Neural crest cell (in vitro differentiated cells): ENCODE measurements at places on chromosomes 5 and 9.

DNA sequence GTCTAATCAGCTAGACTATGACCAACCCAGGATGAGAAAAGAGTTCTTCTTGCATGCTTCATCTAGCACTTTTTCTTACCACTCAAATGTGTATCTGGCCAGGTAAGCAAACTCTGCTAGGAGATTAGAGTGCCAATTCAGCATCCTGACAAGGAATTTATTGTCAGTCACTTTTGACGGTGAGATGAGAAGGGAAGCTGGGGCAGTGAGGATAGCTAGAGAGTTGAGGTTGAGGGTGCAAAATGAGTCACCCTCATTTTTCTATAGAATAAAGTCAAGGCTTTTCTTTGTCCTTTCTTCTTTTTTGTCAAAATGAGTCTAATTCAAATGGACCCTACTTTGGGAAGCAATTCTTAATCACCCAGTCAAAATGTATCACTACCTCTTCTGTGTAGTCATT lies 74.6 kb upstream of the PLPP1 start:
- H3K4me1 ChIP-seq = peaks cover 5% of the 10 kb centered on the region
- H3K27me3 ChIP-seq = no peaks in the 10 kb centered on the region
- no peaks in the 10 kb centered on the region for H3K36me3 ChIP-seq
- no peak overlapping the region for H3K27ac ChIP-seq
- DNase-seq = no peak

DNA sequence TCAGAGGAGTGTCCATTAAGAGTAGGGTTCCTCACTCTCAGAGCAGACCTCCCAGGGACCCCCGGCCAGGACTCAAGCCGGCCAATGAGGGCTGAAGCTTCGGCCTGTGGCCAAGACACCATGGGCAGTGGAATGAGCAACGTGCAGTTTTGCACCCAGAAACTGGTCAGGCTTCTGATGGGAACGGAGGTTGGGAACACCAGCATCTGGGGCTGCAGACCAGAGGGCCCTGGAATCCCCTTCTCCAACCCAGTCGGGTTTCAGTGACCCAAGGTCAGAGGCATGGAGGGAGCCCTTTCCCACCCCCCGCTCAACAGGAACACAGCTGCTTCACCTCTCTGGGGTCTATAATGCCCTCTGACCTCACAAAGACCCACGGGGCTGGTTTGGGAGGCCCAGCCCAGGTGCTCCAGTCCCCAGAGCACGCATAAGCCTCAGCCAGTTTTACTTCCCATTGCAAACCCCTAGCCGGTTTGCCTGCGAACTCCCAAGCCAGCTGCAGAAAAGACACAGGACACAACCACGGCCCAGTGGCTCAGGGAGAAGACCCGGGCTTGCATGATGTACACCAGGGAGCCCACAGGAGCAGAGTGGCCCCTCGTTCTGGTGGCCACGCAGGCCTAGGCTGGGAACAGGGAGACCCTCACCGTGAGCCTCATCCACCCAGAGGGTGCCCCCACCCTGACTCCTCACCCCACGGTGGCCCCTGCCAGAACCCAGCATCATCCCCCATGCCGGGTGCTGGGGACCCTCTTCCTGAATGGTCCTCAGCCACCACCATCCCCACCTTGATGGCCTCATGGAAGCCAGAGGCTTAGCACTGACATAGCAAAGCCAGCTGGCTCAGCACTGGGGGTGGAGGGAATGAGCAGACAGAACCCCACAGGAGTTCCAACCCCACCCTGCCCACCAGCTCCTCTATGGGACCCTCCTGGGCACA lies 30.6 kb downstream of the VAV2 start:
- no peak for DNase-seq
- H3K36me3 ChIP-seq = peaks cover 14% of the 10 kb centered on the region

GRCh38 chr5:131277875-131278740 lies 14.3 kb downstream of the CDC42SE2 start:
- H3K27me3 ChIP-seq = no peaks in the 10 kb centered on the region
- no peak for DNase-seq
- no peaks in the 10 kb centered on the region for H3K36me3 ChIP-seq
- H3K27ac ChIP-seq = peak overlapping the region; percentile 54

DNA sequence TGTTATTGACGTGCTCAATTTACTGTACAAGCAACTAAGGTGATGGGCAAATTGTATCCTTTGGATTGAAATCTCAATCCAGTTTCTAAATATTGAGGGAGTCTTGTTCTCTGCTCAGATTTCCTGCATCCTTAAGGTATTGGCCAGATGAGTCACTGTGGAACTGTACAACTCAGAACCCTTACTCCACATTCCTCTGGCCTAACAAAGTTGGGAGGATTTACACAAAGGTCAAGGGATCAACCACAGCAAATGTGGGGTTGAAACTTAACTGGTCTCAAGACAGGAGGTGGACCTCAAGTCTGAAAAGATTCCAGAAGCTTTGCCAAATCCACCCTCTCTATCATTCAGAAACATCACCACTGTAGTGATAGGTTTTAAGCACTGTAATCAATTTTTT lies 81.5 kb upstream of the AGXT2 start:
- H3K27me3 ChIP-seq = no peaks in the 10 kb centered on the region
- no peak overlapping the region for H3K4me3 ChIP-seq
- H3K36me3 ChIP-seq = no peaks in the 10 kb centered on the region
- H3K27ac ChIP-seq = no peak overlapping the region
- no peaks in the 10 kb centered on the region for H3K4me1 ChIP-seq
- no peak for DNase-seq

- H3K4me1 ChIP-seq = peaks cover 24% of the 10 kb centered on the region
- DNase-seq = no peak
- H3K27ac ChIP-seq = no peak overlapping the region
- no peak overlapping the region for H3K4me3 ChIP-seq
- no peaks in the 10 kb centered on the region for H3K27me3 ChIP-seq
Observed at GRCh38 chr9:69943148-69943806, 100.4 kb upstream of the MAMDC2 start.

- no peak for DNase-seq
- H3K27ac ChIP-seq = no peak overlapping the region
- H3K4me3 ChIP-seq = no peak overlapping the region
- H3K36me3 ChIP-seq = peaks cover 6% of the 10 kb centered on the region
- H3K4me1 ChIP-seq = peaks cover 27% of the 10 kb centered on the region
Observed at GRCh38 chr5:173229966-173230689, 4.9 kb downstream of the NKX2-5 start.

DNA sequence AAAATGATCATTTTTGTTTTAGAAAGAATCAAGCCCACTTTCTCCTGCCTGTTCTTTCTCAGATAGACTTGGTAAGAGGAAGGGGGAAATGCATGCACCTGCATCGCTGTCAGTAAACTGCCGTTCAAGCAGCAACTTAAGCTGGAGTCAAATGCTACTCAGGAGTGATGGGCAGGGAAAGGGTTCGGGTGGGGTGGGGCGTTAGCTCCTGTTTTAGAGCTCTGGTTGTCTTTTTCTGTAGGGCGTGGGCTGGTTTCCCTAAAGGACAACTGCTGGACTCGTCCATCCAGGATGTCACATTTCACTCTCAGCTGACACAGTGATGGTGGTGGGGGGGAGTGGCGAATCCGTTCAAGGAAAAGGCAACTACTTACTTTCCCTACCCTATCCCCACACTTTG lies 75.0 kb downstream of the NDFIP1 start:
- H3K4me1 ChIP-seq = peaks cover 18% of the 10 kb centered on the region
- H3K36me3 ChIP-seq = no peaks in the 10 kb centered on the region
- DNase-seq = no peak
- H3K27ac ChIP-seq = no peak overlapping the region

GRCh38 chr5:93358176-93358575 lies 222.8 kb downstream of the NR2F1-AS1 start:
- H3K27ac ChIP-seq = no peak overlapping the region
- DNase-seq = no peak
- H3K27me3 ChIP-seq = no peaks in the 10 kb centered on the region
- H3K4me1 ChIP-seq = peaks cover 4% of the 10 kb centered on the region
- no peak overlapping the region for H3K4me3 ChIP-seq

GRCh38 chr9:89178830-89179539 lies 367 bp upstream of the SHC3 start:
- DNase-seq = no peak
- peak overlapping the region; percentile 88 for H3K4me3 ChIP-seq
- no peaks in the 10 kb centered on the region for H3K27me3 ChIP-seq
- peaks cover 66% of the 10 kb centered on the region for H3K4me1 ChIP-seq
- H3K36me3 ChIP-seq = no peaks in the 10 kb centered on the region
- H3K27ac ChIP-seq = peak overlapping the region; percentile 97

DNA sequence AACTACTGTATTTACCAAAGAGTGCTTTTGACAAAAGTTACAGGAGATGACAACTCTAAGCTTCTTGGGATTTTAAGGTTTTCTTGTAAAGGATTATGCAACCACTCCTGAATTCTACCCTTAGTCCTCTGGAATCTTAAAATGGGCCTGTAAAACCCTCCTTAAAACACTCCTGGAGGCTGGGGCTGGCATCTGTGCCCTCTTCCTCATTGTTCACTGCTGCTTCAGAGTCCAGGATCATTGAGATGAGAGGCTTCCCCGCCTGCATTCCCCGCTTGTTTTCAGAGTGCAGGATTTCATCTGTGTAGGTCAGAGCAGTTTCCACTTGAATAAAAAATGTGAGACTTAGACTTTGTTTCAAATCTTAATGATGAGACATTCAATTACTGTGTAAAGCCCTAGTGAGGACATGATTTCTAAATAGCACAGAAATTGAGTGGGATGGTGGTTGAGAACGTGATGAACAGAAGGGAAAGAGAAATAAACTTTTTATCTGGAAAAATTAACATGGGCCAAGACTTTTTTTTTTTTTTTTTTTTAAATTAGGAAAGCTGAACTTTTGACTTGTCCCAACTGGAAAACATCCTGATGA lies 40.4 kb downstream of the PCSK5 start:
- DNase-seq = no peak
- no peak overlapping the region for H3K27ac ChIP-seq
- H3K4me3 ChIP-seq = no peak overlapping the region
- H3K4me1 ChIP-seq = peaks cover 20% of the 10 kb centered on the region

GRCh38 chr5:161847941-161848391 lies at the start of gene GABRA1:
GABRA1 (plus strand) TSS chr5:161848120; CDS start chr5:161850811, 2,691 bp downstream.
- peak within 1 kb of the TSS; percentile 73 for H3K4me3 ChIP-seq
- H3K27ac ChIP-seq = no peak within 1 kb of the TSS
- peaks cover 88% of the 10 kb centered on the region for H3K27me3 ChIP-seq
- DNase-seq = peak; percentile 32
- no peaks in the 10 kb centered on the region for H3K36me3 ChIP-seq

DNA sequence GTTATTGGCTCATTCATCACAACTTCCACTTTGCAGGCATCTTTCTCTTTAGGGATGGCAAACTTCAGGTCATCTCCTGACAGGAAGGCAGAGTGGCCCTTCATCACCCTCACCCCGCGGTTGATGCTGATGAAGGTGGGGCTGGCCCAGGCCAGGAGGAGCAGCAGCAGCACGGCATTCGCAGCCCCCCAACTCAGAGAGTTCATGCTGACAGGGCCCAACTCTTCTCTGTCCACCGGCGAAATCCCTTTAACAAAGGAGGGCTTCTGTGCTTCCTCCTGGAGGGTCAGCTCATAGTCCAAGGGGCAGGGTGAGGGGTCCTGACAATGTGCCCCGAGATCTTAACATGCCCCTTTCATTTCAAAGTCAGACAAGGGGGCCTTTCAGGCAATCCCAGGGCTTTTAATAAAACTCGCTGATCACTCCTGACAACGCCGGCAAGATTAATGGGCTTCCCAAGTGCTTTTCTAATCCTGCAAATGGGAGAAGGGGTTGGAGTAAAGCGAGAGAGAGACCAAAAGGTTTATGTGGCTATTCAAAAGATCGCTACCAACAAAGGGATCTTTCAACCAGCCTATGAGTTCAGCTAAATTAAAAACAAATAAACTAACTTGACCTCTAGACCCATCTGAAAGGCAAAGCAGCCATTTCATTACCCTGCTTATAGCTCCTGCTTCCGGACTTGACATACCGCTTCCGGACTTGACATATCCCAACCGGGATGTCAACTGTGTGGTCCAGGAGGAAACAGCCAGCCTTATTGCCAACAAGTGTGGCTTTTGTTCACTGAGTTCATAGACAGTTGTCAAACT lies 41.2 kb downstream of the FREM1 start:
- H3K4me3 ChIP-seq = peak overlapping the region; percentile 95
- H3K27me3 ChIP-seq = no peaks in the 10 kb centered on the region
- peak overlapping the region; percentile 99 for H3K27ac ChIP-seq
- peaks cover 63% of the 10 kb centered on the region for H3K4me1 ChIP-seq

DNA sequence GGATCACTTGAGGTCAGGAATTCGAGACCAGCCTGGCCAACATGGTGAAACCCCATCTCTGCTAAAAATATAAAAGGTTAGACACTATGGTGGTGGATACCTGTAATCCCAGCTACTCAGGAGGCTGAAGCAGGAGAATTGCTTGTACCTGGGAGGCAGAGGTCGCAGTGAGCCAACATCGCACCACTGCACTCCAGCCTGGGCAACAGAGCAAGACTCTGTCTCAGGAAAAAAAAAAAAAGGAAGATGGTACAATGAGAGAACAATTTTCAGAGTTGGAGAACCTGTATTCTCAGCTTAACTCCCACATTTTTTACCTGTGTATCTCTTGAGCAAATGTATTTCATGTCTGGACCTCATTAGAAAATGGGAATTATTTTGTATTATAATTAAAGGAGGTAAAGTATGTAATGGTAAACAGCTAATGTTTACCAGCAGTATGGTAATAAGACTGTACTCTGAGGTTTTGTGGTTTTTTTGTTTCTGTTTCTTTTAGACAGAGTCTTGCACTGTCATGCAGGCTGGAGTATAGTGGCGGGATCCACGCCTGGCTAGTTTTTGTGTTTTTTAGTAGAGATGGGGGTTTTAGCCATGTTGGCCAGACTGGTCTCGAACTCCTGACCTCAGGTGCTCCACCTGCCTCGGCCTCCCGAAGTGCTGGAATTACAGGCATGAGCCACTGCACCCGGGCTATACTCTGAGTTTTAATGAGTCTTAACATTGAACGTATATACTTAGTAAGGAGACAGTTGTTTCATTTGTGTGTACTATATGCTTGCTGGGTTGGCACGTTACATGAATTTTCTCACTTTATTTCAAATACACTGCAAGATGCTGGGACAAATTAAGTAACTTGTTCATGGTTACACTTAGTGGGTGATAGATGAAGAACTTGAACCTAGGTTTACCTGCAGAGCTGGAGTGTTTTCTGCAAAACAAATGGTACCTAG lies 16.2 kb downstream of the UHRF2 start:
- H3K27me3 ChIP-seq = no peaks in the 10 kb centered on the region
- H3K27ac ChIP-seq = no peak overlapping the region
- H3K4me3 ChIP-seq = no peak overlapping the region
- H3K36me3 ChIP-seq = no peaks in the 10 kb centered on the region

- peaks cover 21% of the 10 kb centered on the region for H3K4me1 ChIP-seq
- H3K27ac ChIP-seq = no peak overlapping the region
- H3K4me3 ChIP-seq = no peak overlapping the region
- no peaks in the 10 kb centered on the region for H3K27me3 ChIP-seq
Observed at GRCh38 chr9:120730654-120731514, 16.6 kb upstream of the MEGF9 start.

DNA sequence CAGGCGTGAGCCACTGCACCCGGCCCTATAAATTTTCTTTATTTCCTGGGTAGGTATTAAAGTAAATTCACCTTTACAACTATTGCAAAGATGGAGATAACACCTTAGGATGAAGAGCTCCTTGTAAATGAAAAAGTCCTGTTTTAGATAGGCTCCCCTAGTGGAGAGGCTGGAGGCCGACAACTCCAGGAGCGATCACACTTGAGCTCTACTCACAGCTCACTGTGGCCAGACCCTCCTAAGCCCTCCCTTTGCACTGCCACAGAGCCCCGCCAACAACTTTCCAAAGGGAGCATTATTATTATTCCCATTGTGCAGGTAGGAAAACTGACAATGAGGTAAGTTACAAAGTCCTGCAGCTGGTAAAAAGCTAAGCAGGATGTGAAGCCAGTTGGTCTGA lies 139.1 kb upstream of the ERCC6L2 start:
- no peak for DNase-seq
- no peak overlapping the region for H3K27ac ChIP-seq
